ENCODE measurements at places on chromosomes 4 and X.

- DNase-seq = no peak
Measured at GRCh38 chrX:151167791-151168345, 8.5 kb upstream of the GPR50 start.

DNA sequence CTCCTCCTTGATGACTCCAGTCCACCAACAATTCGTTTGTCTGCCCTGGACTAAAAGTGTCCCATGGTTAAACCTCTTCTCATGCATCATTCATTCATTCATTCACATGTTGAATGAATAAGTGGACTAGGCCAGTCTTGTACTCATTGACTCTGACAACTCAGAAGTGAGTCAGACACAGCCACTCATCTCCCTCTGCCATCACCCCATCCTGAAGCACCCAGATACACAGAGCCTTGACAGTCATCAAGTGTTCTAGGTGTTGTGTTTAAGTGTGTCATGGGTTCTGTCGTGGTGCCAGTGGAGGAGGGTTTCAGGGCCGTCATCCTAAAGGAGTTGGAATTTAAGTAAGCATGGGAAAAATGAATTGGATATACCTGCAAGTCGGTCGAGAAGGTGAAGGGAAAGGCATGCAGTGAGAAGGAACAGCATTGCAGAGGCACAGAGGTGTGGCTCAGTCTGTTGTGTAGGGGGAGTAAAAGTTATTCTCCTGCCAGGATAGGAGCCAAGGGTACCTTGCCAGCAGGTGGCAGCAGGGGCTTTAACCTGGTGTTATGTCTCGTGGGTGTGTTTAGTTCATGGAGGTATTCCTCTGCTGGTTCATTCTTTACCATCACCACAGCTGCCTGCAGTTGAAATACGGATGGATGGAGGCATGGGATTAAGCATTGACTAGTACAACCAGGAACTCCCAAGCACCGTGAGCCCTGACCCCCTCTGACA lies 18.3 kb downstream of the MAGED2 start:
- no peak for DNase-seq

- DNase-seq = no peak
Measured at GRCh38 chrX:106005684-106006083, 32.8 kb downstream of the SERPINA7 start.

GRCh38 chrX:13778916-13779315 lies 38.0 kb downstream of the GPM6B start:
- DNase-seq = no peak

DNA sequence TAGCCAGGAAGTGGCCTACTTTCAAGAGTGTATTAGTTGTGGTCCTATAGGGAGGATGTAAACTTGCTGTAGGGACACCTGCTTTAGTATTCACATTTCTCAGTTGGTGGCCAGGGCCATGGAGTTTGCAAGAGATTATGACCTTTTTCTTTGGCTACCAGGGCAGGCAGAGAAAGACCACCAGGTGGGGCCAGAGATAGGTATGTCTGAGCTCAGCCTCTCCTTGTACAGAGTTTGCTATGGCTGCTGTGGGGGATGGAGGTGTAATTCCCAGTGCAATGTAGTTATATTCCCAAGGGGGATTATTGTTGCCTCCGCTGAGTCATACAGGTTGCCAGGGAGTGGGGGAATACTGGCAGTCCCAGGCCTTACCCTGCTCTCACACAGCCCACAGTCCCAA lies 26.3 kb upstream of the DACH2 start:
- DNase-seq = no peak

- no peak for DNase-seq
Measured at GRCh38 chrX:55754861-55755294, 37.3 kb downstream of the RRAGB start.

GRCh38 chrX:101260435-101260834 lies 30.7 kb downstream of the TAF7L start:
- no peak for DNase-seq

DNA sequence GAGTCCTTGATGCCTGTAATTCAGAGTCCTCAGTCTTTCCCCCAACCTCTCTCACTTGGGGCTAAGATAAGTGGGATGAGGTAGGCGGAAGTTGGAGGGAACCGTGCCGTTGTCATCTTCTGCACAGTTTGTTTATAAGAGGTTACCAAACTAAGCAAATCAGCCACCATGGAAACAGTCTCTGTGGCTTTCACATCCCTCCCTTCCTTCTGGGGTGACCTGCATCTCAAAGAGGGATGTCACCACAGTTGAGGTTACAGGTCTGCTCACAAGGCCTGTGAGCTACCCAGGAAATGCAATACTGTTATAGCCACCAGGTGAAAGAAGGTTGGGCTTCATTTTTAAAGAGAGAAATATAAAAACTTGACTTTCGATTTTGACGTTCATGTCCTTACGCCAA lies 26.3 kb downstream of the RTL5 start:
- no peak for DNase-seq

DNA sequence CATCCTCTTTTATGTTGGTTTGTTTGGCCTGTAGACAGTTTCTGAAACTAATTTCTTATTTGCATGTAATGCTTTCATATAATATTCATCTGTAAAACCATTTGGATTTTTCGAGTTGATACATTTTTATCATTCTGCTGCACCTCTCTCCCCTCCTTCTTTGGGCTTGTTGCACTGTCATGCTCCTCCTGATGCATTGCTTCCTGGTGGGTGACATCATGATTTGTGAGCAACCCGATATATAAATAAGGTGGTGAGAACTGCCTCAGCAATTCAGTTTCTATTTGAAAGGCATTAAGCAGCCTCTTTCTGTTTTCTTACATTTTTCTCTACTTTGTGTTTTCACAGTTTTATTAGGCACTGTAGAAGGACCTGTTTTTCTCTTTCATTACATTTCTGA lies 515.7 kb downstream of the RPA4 start:
- no peak for DNase-seq

- peak; percentile 46 for DNase-seq
Measured at GRCh38 chr4:78612398-78613178, 61.0 kb downstream of the ANXA3 start.
